ENCODE measurements at places on chromosomes 1 and 21.
A peak's percentile ranks its signal among the peaks of the same experiment; 100 is the strongest.

GRCh38 chr1:184061396-184062003 lies 10.0 kb downstream of the TSEN15 start:
- no peak for DNase-seq

- DNase-seq: no peak
These were observed 21.4 kb downstream of the LIN9 start for GRCh38 chr1:226287587-226287986.

- DNase-seq: no peak
These were observed 10.3 kb downstream of the ZBTB48 start for GRCh38 chr1:6590046-6590445.

GRCh38 chr1:223651291-223651991 lies 14.1 kb downstream of the CAPN8 start:
- no peak for DNase-seq

- no peak for DNase-seq
These were observed 64.2 kb upstream of the CR2 start for GRCh38 chr1:207389728-207390464.

GRCh38 chr1:25875154-25875855 lies at the start of gene PAQR7:
TSS of gene PAQR7 (minus strand) at chr1:25875708. CDS start at chr1:25863839, 11,869 bp downstream.
- DNase-seq: peak; percentile 83

DNA sequence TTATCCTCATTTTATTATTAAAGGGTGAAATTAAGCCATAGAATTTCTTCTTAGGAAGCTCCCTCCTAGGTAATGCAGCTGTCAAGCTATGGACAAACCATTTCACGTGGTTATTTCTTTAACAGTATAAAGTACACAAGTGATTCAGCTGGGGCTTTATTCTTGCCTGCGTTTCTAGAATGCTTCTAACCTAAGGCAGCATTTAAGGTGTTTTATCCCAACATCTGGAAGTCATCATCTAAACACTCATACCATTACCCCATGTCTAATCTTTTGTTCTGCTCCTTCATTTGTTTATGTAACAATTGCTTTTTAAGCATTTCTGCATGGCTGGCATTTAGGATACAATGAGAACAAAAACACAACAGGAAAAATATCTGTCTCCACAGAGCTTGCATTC lies 829.2 kb upstream of the ADAMTS5 start:
- DNase-seq: no peak

GRCh38 chr1:6108937-6109614 lies 63.4 kb downstream of the KCNAB2 start:
- peak; percentile 28 for DNase-seq

- DNase-seq: no peak
These were observed 163.5 kb upstream of the RUNX1 start for GRCh38 chr21:35212393-35213127.

GRCh38 chr1:60791226-60791625 lies 291.1 kb upstream of the NFIA start:
- DNase-seq: no peak

GRCh38 chr1:231636157-231636556 lies 9.6 kb downstream of the DISC1 start:
- DNase-seq: no peak

- DNase-seq: no peak
These were observed 56.4 kb upstream of the SIPA1L2 start for GRCh38 chr1:232686346-232686745.

- DNase-seq: no peak
These were observed 68.9 kb downstream of the LRIG2 start for GRCh38 chr1:113141650-113142473.

DNA sequence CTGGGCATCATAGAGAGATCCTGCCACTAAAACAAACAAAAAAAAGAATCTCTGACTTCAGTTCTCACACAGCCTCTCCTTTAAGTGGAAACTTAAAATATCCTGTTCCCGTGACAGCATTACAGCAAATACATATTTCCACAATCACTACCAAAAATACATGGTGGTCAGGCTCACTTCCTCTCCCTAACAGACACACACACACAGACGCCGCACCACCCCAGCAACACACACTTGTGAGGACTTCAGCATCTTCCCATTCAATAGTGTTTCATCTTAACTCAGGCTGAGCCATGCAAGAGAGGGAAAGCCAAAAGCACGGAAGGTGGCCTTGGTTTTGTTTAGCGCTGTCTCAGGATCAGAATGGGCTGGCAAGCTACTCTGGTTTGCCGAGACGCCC lies 21.9 kb downstream of the KIAA1614 start:
- no peak for DNase-seq

- no peak for DNase-seq
These were observed 4.1 kb downstream of the TFF1 start for GRCh38 chr21:42362198-42362597.

DNA sequence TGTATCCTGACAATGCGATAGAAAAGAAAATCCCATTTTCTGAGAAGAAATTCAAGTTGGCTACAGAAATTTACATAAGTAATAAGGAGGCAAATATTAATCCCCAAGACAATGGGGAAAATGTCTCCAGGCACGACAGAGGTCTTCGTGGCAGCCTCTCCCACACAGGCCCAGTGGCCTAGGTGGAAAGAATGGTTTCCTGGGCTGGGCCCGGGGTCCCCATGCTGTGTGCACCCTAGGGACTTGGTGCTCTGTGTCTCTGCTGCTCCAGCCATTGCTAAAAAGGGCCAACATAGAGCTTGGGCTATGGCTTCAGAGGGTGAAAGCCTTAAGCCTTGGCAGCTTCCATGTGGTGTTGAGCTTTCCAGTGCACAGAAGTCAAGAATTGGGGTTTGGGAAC lies 102.5 kb upstream of the LYPLAL1 start:
- DNase-seq: no peak

GRCh38 chr1:36457691-36458090 lies 6.5 kb downstream of the MRPS15 start:
- no peak for DNase-seq

- DNase-seq: no peak
These were observed 4.3 kb downstream of the ADAMTS1 start for GRCh38 chr21:26840912-26841311.

DNA sequence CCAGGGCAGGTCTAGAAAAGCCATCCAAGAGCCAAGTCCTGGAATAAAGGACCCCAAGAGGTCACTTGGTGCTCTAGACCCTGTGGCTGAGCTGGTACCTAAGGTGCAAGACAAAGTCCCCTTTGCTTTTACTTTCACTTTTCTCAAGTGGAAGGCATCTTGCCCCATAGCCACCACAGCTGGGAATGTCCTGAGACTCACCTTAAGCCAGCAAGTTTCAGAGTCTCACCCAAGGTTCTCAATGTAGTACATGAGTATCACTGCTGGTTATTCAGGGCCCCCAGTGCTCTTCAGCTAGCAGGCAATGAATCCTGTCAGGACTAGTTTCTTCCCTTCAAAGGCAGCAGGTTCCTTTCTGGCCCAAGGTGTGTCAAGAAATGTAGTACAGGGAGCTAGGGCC lies 67.5 kb downstream of the UROD start:
- DNase-seq: no peak

DNA sequence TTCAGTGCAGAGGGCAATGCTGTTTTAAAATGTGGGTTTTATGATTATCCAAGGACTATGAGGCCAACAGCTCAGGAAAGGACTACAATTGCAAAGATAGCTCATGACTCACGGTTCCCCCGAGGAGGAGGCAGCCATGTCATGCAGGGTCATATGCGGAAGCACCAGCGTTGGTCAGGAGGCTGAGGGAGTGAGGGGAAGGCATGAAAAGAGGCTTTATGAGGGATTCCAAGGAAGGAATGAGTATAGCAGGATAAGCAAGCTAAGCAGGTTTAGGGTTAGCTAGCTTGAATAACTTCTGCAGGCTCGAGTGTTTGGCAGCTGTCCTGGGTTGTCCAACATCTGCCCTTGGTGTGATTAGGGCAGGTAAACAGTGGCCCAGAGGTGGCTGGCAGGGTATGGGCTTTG lies 495.1 kb downstream of the SETD4 start:
- DNase-seq: no peak

GRCh38 chr1:55244476-55245099 lies 29.4 kb upstream of the USP24 start:
- no peak for DNase-seq

- no peak for DNase-seq
These were observed 364.2 kb upstream of the ZP4 start for GRCh38 chr1:238254935-238255334.

DNA sequence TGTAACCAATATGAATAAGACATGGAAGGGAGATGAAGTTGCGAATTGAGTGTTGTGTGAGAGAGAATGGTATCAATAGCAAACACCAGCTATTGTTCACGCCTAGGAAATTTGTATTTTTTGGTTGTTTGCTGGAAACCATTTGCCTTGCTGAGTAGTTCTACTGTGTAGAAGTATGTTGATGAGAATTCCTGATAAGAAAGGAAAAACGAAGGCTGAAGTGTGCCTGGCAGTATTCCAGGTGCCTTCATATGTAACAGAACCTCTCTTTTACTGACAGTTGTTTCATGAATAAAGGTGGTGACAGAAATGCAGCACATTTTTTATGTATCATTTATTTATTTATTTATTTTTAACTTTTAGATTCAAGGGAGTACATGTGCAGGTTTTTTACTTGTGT lies 79.5 kb downstream of the SDCCAG8 start:
- DNase-seq: no peak

DNA sequence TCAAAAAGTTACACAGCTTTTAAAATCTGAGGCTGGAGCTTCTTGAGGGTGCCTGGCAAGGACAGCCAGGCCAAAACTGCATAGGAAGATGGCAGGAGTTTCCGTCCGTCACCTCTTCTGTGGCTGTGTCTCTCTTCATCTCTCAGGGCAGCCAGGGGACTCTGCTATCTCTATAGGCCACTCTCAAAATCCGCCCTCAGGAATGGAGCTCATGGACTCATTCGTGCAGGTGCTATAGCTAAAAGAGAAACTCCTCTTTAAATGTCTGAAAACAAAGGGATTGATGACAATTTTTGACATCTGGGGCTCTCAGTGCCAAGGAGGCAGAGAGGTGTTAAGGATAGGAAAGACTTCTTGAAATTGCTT lies 27.2 kb downstream of the OVAAL start:
- DNase-seq: no peak

- DNase-seq: no peak
These were observed 23.0 kb upstream of the POU2F1 start for GRCh38 chr1:167197692-167198091.

GRCh38 chr1:79711001-79711431 lies 704.5 kb upstream of the ADGRL4 start:
- no peak for DNase-seq

DNA sequence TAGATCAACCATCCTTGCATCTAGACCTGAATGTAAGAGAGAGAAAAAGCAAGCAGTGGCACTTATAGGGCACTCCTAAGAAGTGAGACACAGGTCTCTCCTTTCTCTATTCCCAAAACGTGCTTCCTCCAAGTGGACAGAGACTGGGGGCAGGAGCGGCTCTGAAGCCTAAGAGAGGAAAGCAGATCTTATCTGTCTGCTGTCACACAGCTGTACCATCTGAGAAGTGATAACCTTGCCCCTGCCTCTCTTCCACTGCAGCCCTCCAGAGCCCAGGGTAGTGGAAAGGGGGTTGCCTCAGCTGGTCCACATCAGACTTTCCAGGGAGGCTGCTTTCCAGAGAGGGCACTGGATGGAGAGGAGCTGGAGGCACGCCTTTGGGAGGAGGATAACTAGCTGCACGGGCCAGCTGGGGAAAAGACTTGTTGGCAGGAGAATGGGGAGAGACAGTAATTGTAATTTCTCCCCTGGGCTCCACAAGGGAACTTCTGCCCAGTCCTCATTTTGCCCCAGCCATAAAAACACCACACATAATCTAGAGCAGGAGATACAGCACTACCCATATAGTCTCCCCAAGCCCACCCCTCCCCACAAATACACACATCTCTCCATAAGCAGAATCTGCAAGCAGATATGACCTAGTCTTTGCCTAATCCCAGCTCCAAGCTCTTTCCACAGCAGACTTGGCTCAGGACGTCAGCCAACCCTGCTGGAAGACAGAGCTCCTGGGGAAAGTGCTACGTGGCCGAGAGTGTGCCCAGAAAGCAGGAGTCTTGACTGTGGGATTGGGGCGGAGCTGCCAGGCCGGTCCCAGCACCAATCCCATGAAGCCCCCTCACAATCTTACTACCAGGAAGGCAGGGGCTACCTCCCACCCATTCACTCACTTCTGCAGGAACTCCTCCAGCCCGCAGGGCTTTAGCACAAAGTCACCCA lies 31.2 kb downstream of the PIK3C2B start:
- DNase-seq: no peak

DNA sequence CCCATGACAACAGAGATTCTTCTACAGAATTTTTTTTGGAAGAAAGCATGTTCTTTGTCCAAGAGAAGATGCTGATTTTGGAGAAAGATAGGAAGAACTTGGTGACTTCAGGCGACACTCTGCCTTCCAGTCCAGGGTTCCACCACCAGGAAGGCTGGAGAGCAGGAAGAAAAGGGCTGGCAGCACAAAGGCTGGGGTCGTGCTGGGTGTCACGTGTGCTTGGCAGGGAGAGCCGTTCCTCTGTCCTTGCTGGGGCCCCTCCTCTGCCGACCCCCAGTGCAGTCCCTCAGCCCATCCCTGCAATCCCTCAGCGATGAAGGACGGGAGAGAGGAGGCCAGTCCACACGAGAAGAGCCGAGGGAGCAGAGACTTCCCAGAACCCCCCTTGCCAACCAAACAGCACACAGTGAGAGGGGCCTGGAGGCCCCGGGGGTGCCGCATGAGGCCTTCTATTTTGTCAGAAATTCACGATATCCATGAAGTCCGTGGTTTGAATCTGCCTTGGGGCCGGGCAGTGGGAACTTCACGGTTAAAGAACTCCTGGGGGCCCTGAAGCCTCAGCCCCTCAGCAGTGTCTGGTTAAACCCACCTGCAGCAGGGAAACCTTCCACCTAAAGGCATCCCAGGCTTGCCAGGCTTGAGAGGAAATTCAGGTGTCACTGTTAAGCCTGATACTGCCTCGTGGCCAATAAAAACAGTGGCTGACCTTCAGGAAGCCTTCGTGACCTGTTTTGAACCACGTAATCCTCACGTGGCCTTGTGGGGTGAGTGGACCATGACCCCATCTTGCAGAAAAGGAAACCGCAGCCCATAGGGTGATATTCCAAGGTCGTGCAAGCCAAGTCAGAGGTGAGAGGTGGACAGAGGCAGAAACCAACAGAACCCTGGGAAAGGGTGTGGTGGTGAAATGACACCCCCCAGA lies 3.4 kb downstream of the KRTAP10-12 start:
- no peak for DNase-seq

DNA sequence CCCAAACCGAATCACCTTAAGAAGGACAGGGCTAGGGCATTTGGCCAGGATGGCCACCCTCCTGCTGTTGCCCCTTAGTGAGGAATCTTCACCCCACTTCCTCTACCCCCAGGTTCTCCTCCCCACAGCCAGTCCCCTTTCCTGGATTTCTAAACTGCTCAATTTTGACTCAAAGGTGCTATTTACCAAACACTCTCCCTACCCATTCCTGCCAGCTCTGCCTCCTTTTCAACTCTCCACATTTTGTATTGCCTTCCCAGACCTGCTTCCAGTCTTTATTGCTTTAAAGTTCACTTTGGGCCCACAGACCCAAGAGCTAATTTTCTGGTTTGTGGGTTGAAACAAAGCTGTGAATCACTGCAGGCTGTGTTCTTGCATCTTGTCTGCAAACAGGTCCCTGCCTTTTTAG lies 3.6 kb downstream of the BTG2 start:
- no peak for DNase-seq

- no peak for DNase-seq
These were observed 22.4 kb downstream of the SLC35A3 start for GRCh38 chr1:99992044-99992722.

Data from nephron progenitor cell (in vitro differentiated cells).